ENCODE measurements at places on chromosomes 12 and 14.

GRCh38 chr14:99541677-99542470 lies 60.7 kb downstream of the CCNK start:
- peak; percentile 44 for DNase-seq

GRCh38 chr12:108839018-108839889 lies 18.1 kb downstream of the SSH1 start:
- no peak for DNase-seq

- DNase-seq, result no peak
Observed at GRCh38 chr14:90726656-90727055, 89.6 kb downstream of the TTC7B start.

DNA sequence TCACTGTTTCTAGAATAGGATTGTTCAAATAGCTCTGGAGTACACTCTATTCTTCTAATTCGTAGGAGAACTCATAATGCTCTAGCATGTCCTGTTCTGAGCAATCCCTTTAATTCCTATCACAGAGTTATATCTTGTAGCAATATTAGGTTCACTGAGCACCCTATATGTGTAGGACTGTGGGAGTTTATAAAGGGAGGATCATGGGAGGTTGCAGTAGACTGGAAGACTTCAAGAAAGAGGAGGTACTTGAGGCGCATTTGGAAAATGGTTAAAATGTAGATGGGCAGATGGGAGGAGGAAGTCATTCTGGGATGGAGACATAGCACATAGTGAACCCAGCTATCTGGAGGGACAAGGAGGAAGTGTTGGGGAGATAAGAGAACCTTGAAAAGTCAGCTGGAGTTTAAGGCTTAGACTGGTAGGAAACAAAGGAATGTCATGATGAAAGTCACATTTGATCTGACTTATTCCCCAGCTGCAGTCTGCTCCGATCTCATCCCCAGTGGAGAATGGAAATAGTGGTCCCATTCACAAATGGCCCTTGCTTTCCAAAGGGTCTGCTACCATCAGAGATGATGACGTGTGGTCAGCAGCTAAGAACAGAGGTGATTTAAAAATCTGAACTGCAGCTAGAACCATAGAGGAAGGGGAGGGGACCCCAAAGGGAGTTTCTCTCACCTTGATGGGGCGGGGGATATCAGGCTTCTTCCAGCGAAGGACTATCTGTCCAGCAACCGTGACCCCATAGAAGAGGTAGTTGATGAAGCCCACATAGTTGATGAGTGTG lies 10.1 kb upstream of the CEBPE start:
- no peak for DNase-seq

GRCh38 chr14:79597566-79597965 lies 613.7 kb downstream of the DIO2 start:
- no peak for DNase-seq

- DNase-seq, result no peak
Observed at GRCh38 chr12:80100591-80100990, 1.3 kb downstream of the OTOGL start.

DNA sequence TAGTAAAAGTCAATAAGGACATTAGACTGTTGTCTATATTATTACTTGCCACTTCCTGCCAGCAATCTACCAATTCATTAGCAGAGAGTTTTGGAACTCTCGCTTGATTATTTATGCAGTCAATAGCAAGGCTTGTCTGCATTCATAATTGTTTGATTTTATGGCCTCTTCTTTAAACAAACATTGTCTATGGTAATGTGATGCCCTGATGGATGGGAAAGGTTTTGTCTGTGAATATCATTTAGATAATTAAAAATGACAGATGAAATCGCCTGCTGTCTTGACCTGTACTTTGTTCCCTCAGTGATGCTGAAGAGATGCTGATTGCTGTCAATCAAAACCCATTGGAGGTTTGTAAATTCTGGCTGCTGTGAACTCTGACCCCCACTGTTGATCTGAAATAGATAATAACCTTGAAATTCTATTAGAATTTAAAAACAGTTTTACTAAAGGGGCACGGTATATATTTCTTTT lies 455.3 kb downstream of the NPAS3 start:
- DNase-seq, result no peak

- DNase-seq, result peak; percentile 30
Observed at GRCh38 chr14:44979740-44980356, 17.9 kb downstream of the TOGARAM1 start.

- no peak for DNase-seq
Observed at GRCh38 chr14:91098591-91098990, 15.3 kb upstream of the DGLUCY start.

DNA sequence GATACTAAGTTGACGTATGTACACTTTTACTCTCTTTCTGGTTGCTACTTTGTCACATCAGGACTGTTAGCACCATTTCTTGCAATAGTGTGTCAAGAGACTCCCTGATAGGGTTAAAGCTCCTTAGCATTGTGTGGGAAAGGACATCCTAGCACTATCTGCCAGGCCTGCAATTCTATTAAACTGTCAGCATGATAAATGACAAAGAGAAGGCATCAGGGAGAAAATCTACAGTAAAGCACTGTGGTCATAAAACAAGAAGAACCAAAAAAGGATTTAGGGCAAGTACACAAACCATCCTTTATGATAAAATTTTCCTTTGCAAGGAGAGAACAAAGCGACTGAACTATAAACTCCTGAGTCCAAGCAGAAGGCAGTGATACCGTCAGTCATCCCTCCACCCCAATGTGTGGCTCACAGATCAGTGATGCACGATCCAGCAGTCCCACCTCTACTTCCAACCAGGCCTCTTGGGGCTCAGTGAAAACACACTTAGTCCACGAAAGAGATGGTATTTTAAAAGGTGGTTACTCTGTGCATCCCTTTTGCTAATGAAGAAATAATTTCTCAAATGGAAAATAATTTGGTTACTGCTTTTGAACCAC lies 31.4 kb upstream of the SLC35F4 start:
- no peak for DNase-seq

GRCh38 chr14:50577982-50578381 lies 18.0 kb downstream of the ATL1 start:
- no peak for DNase-seq

- DNase-seq, result no peak
Observed at GRCh38 chr14:101965181-101965544, 790 bp downstream of the DYNC1H1 start.

DNA sequence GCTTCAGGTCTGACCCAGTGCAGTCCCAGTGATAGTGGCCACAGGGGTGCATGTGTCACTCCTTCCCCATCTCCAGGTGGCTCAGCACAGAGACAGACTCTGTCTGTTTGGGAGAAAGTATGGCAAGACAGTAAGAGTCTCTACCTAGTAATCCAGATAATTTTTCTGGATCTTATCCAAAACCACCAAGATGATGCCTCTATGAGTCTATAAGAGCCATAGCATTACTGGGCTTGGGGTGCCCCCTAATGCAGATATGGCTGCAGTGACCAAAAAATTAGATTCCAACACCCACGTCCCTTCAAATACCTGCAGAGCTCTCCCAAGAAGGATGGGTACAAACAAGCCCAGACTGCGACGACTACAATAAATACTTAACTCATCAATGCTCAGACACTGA lies 123.8 kb downstream of the GRIP1 start:
- no peak for DNase-seq

- DNase-seq, result peak; percentile 30
Observed at GRCh38 chr14:51002406-51002999, 58.2 kb upstream of the PYGL start.

DNA sequence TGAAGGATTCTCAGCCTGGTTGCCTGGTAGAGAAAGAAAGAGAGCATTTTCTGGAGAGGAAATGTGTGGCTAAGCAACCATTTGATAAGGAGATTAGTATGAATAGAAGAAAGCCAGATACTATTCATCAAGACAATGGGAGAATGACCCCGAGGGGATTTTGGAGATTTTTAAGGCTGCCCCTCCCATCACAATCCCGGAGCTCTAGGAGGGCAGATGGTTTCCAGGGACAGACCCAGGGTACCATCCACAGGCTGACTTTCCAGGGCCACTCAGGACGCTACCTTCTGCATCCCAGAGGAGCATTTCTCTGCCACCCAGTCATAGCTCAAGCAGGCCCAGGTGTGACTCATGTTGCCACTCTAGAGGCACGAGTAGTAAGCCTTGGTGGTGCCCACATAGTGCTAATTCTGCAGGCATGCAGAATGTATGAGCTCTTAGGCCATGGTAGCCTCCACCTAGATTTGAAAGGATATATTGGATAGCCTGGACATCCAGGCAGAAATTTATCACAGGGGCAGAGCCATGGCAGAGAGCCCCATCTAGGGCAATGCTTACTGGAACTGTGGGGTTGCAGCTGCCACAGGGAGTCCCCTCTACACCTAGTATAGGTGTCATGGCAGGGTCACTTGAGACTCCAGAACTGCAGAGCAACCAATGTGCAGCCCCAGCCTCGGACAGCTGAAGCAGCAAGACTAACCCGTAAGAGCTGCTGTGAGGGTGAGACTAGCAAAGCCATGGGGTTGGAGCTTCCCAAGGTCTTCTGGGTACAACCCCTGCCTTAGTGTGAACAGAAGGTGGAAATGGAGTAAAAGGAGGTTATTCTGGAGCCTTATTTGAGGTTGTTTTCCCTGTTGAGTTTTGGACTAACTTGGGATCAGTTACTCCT lies 366.0 kb downstream of the ZFP36L1 start:
- DNase-seq, result no peak

Data from NCI-H2081 (cell line).